ENCODE measurements at places on chromosomes 5 and 9. TPM values are rescaled to one million over a fixed set of nuclear protein-coding genes. Genes with fewer than 3 reads are reported as not detected.

The OSMR gene
- total RNA-seq = 73.0 TPM

The PTGER4 gene
- 10.3 TPM for total RNA-seq

The TTC1 gene
- 41.0 TPM for total RNA-seq

The DBH gene
- total RNA-seq = not detected

The LCN10 gene
- total RNA-seq = not detected

The CWC27 gene
- total RNA-seq = 13.2 TPM

The BAAT gene
- not detected for total RNA-seq

The ENG gene
- total RNA-seq = 36.8 TPM

The CFAP90 gene
- 0.17 TPM for total RNA-seq

The TMOD1 gene
- under 0.01 TPM for total RNA-seq

The ANGPTL2 gene
- 184 TPM for total RNA-seq

The SAPCD2 gene
- total RNA-seq = 1.5 TPM

The LCN2 gene
- not detected for total RNA-seq

The FAM221B gene
- not detected for total RNA-seq

The FGFR4 gene
- 20.1 TPM for total RNA-seq

The CDH18 gene
- total RNA-seq = 8.1 TPM

The IL31RA gene
- 3.3 TPM for total RNA-seq

The CDH10 gene
- 0.83 TPM for total RNA-seq

The TEX48 gene
- not detected for total RNA-seq

The TAS2R1 gene
- total RNA-seq = not detected

The UTP15 gene
- 23.9 TPM for total RNA-seq

The LEAP2 gene
- total RNA-seq = 0.50 TPM

The CTXN3 gene
- total RNA-seq = not detected

The PCDH12 gene
- 0.15 TPM for total RNA-seq

The ZBTB26 gene
- total RNA-seq = 3.6 TPM

The SPATA31D4 gene
- not detected for total RNA-seq

The XRCC4 gene
- 6.6 TPM for total RNA-seq

The AGTPBP1 gene
- 17.7 TPM for total RNA-seq

The RANBP17 gene
- total RNA-seq = 0.83 TPM

The OLFML2A gene
- 28.8 TPM for total RNA-seq

The JAKMIP2 gene
- total RNA-seq = 0.50 TPM

The TMEM171 gene
- 1.8 TPM for total RNA-seq

The FGF10 gene
- 7.3 TPM for total RNA-seq

The PDE6A gene
- total RNA-seq = not detected

The SMIM33 gene
- not detected for total RNA-seq

The TXNDC8 gene
- total RNA-seq = not detected

The SPINK7 gene
- not detected for total RNA-seq

The CYLC2 gene
- not detected for total RNA-seq

The ADCY2 gene
- 0.15 TPM for total RNA-seq

The EIF4E1B gene
- not detected for total RNA-seq

The SV2C gene
- total RNA-seq = not detected

The C5orf63 gene
- total RNA-seq = 2.5 TPM

The CBY3 gene
- total RNA-seq = not detected

The IL13 gene
- total RNA-seq = not detected

The VCAN gene
- total RNA-seq = 384 TPM

The IFNA2 gene
- not detected for total RNA-seq

The ZNF608 gene
- 13.4 TPM for total RNA-seq

The SHOC1 gene
- total RNA-seq = under 0.01 TPM

The SLC1A3 gene
- total RNA-seq = 8.3 TPM

The LCN9 gene
- total RNA-seq = not detected

The PCDHGA11 gene
- total RNA-seq = 23.0 TPM

The EIF4EBP3 gene
- 1.5 TPM for total RNA-seq

The LNPEP gene
- total RNA-seq = 33.7 TPM

Data from smooth muscle cell of trachea (primary cell).